NB4 (cell line): ENCODE measurements at places on chromosomes 5 and 9.

- DNase-seq, result no peak
Measured at GRCh38 chr5:146805081-146805480, 73.5 kb downstream of the PPP2R2B start.

GRCh38 chr9:121340676-121341392 lies 29.2 kb downstream of the STOM start:
- DNase-seq, result no peak

GRCh38 chr9:109166171-109166770 lies 778 bp downstream of the FRRS1L start:
- no peak for DNase-seq

DNA sequence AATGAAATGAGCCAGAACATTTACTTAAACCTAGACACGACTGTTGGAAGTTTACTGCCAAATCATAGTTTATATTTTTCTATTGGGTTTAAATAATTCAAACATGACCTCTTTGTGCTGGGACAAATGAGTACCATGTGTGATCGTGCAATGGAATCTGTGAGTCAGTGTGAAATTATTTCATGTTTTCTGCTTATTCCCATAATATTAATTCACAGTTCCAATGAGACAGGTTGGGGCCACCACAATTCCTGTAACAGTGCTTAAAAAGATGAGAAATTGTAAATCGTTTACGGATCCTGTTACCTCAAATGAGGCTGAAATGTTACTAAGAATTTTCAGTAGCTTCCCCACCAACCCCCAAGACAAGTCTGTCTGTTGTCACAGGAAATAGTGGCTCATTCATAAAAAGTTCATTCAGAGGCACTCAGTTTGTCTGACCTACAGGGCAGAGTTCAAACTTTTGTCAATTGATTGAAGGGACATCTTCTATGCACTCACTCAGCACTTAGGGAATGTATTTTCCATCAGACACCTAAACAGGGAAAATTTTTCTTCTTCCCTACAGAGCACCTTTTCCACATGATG lies 563.9 kb upstream of the ADAMTS16 start:
- DNase-seq, result no peak

GRCh38 chr5:61019642-61020041 lies 74.6 kb downstream of the NDUFAF2 start:
- no peak for DNase-seq

GRCh38 chr9:7178729-7179128 lies 421.0 kb downstream of the KDM4C start:
- peak; percentile 49 for DNase-seq

DNA sequence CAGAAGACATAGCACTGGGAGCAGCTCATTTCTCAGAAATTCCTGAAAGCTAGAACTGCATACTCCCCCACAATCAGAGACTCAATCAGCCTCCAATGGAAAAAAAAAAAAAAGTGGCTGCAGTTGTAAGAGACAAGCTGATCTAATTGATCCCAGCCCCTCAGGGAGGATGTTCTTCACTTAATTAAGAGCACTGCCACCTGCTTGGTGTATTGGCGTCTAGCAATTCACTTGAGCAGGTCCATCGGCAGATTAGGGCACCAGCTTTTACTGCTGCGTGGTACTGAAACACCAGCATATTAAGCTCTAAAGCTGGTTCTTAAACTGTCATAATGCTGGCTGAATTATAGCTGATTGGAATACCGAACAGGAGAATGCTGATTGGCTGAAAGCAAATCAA lies 1890.1 kb upstream of the WWC1 start:
- DNase-seq, result no peak

- DNase-seq, result no peak
Measured at GRCh38 chr5:98917433-98917832, 11.4 kb downstream of the CHD1 start.

DNA sequence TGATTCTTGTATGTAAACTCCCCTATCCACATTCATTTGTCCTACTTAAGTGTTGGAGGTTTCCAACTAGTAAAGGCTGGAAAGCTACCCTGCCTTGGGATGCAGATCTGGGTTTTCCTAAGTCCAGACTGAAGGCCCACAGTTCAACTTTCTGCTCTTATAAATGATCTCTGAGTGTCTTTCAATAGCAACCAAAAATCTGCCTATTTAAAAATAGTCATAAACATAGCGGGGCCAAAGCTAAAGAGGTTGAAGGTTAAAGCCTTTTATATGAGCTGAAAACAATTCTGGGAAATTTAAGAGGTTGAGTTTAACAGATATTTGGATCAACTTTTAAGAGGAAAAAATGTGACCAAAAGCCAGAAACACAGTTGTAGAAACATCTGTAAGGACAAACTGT lies 87.2 kb downstream of the NTRK2 start:
- no peak for DNase-seq

DNA sequence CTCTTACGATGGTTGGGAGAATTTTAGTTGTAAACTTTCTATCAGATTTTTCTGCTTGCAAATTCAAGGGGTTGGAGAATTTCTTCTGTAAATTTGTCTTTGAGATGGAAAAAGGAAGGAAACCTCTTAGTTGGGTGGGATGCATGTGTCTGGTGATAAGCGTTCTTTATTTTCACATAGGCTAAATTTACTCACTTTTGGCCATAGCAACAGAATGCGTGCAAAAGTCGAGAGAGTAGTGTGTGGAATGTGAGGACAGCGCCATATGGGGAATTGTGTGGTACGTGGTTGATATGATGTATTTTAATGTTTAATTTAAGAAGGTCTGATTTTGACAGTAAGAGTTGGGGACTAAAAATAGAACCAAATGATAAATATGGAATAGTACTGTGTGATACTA lies 282.2 kb downstream of the TAF11L14 start:
- no peak for DNase-seq

- DNase-seq, result no peak
Measured at GRCh38 chr5:19917588-19918122, 70.3 kb downstream of the CDH18 start.

- no peak for DNase-seq
Measured at GRCh38 chr5:81172710-81173109, 60.4 kb upstream of the CKMT2 start.

DNA sequence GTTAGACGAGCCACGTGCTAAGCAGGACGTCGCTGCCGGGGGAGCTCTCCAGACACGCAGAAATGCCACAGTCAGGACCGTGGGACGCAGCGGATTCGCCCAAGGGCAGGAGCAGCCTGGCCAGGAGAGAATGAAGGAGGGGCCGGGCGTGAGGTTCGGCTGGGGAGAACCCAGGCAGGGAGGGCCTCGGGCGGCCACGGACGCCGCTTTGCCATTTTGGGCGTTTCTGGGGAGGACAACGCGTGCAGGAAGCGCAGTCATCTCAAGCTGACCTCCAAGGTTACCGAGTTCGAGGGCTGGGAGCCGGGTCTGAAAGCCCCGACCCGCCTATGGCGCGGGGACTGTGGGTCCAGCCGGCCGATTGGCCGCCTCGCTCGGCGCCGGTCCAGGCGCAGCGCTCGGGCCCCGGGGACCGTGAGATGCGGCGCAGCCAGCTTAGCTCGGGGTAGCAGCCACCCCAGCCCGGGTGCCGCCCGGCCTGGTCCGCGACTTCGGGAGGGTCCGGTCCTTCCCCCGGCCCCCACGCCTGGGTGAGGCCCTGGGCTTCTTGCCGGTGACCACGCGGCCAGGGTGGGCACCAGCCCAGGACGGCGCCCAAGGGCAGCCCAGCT lies 760 bp upstream of the MAN1B1 start:
- no peak for DNase-seq

DNA sequence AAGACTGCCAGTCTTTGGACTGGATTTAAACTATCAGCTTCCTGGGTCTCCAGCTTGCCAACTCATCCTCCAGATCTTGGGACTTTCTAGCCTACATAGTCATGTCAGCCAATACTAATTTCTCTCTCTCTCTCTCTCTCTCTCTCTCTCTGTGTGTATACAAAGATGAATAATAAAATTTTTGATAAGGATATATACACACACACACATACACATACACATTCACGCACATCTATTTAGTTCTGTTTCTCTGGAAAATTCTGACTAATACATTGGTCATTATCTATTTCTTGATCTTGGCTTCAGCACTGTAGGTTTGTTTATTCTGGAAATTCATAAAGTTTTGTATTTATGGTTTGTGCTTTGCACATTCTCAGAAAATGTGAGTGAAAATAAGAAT lies 1606.2 kb upstream of the NUDT12 start:
- DNase-seq, result no peak

DNA sequence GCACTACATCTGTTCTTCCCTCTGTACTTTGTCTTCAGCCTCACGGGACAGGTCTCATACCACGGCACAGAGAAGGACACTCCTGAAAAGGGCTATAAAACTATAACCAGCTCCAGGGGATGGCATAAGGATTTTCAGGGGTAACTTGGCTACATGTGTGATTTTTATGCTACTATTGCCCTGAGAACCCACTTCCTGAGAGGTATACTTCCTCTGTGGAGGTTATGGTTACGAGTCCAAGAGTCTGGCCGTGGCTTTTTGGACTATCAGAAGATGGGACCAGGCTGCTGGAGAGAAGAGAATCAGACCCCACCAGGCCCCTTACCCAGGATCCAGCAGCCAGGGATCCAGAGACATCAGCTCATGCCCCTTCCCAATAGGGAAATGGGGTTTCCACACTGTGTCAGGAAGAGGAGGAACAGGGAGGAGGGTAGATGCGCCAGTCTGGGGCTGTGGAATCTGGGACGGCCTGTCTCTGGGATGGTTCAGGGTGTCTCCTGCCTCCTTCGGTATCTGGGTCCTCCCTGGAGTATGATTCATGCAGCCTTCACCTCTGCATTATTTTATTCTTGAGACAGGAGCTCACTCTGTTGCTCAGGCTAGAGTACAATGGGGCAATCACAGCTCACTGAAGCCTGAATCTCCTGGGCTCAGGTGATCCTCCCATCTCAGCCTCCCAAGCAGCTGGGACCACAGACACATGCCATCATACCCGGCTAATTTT lies 29.7 kb downstream of the WHRN start:
- no peak for DNase-seq

- DNase-seq, result no peak
Measured at GRCh38 chr9:75870450-75870849, 20.0 kb upstream of the PCSK5 start.

DNA sequence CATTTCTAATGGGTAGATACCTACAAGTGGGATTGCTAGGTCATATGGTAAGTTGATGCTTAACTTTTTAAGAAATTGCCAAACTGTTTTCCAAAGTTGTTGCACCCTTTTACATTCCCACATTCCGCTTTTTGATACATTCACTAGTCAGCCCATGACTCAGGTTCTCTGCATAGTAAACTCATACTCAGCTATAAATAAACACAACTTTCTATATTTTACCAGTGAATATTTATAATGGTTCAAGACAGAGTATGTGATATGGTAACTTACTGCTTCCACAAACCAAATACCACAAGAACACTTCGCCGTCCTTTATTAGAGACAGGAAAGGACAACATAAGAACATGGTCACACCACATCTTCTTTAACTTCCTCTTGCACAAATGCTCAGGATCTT lies 54.0 kb downstream of the PLPP1 start:
- peak; percentile 11 for DNase-seq

DNA sequence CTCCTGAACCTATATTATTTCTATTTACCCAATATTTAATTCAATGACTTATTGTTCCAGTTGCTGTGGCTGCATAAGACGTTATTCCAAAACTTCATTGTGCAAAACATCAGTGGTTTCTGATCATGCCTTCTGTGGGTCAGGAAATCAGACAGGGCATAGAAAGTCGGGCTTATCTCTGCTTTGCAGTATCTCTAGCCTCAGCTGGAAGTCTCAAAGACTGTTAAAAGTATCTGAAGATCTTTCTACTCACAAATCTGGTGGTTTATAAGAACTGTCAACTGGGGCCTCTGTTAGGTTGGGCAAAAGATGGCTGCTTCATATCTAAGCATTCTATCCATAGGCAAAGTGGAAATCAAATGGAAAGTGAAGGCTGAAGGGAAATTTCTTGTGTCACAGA lies 687.7 kb upstream of the ARRDC3 start:
- no peak for DNase-seq

DNA sequence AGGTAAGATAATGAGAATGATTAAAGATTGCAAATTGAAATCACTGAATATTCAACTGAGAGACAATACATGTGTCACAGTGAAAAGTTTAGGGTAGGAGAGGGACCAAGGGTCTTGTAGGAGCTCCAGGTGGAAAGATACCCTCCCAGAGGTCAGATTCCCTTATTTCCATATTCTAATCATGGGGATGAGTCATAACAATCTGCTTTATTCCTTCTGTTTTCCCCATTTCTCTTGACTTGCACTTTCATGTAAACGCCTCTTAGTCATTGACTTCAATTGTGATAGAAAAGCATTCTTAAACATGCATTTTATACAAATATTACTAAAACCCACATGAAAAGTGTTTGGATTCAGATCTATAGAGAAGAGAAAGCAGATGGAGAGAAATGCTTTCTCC lies 81.3 kb upstream of the CTSL start:
- no peak for DNase-seq

- DNase-seq, result no peak
Measured at GRCh38 chr9:101832486-101832885, 94.0 kb upstream of the GRIN3A start.

- peak; percentile 2 for DNase-seq
Measured at GRCh38 chr5:120767178-120767820, 303.2 kb downstream of the PRR16 start.

DNA sequence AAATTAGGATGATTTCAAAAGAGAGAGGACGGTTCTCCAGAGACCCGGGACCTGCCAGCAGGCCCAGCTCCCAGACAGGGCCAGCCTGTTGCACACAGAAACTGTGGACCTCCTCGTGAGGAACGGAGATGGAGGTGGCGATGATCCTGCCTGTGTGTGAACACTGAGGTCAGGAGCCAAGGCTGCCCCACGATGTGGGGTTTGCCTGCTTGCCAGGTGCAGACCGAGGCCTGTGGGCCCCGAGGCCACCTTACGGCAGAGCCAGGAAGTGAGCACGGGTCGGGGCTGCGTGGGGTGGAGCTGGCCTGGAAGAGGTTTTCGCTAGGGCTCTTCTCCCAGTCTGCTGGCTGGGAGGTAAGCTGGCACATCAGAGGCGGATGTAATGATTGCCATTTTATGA lies 4.3 kb downstream of the FAM163B start:
- DNase-seq, result no peak

DNA sequence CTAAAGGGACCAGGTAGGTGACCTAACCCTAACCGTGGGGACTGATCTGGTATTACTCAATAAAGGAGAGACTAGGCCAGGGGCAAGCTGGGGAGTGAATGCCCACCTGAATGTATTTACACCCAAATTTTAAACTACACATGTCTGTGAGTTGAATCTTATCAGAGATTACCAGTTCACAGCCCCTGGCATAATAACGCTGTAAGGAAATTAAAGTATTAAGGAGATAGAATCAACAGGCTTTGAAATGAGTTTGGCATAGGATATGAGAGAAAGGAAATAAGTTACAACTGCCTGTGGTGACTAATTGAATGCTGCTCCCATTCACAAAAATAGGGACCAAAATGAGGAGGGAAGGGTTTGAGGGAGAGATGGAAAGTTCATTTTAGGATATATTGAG lies 593.3 kb downstream of the CSNK1G3 start:
- DNase-seq, result no peak

DNA sequence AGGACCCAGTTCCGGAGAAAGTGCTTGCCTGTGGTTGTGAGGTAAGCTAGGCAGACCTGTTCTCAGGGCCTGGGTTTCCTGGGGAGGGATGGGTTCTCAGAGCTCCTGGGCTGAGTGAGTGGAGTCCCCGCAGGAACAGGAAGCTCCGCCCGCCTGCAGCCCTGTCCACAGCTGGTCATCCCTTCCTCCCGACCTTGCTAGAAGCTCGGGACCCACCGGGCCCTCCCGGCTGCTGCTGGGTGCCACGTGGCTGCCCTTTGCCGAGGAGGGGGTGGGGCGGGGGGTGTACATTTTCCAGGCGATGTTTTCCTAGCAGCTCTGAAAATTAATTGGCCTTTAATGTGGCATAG lies 198.1 kb downstream of the C9orf50 start:
- DNase-seq, result no peak
